ENCODE measurements at places on chromosomes 4 and X.

DNA sequence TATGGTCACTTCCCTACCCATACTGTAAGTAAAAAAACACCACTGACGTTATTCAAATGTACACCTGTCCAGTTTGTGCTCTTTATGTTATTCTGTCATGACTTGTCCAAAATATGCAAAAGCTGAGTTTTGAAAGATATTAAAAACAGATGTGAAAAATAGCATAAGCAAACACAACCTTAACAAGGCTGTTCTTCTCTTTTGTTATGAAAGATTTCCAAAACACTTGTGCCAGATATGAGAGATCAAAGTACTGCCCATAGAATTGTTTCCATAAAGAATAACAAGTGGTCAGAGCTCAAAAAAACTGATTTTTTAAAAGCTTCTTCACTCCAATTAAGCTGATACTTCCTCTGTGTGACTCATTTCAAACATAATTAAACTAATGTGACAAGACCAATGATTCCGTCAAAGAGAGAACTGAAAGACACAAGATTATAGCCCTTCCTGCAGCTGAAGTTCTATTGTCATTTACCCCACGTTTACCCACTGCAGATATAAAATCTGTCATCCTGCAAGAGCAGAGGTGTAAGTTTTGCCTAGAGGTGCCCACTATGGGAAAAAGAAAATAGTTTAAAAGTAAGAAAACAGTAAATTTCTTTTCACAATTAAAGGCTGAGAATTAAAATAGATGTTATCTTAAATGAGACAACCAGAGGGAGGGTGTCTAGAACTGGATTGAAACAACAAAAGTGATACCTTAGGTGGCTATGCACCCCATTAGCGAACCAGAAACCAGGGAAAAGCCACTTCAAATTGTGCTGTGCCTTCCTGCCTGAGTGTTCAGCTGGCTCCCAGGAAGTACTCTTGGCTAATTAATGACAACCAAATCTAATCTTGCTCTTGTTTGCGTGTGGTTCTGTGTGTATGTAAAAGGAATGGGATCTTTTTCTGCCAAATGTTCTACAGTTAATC lies 30.1 kb downstream of the RASSF6 start:
- DNase-seq: peak; percentile 33

DNA sequence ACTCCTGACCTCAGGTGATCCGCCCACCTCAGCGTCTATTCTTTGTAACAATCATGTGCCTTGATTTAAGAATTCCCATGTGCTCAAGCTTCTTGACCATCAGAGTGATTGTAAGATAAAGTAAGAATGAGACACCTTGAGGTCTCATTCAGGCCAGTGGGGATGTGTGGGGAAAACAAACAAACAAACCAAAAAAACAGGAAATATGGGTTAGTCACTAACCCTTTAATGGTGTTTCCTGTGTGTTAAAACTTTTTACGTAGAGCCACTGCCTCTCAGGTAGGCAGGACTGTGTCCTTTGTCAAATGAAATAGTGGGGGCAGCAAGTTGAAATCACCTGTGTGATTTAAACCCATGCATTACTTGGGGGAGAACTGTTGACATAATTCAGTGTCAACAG lies 91.5 kb upstream of the DHRSX start:
- peak; percentile 47 for DNase-seq

DNA sequence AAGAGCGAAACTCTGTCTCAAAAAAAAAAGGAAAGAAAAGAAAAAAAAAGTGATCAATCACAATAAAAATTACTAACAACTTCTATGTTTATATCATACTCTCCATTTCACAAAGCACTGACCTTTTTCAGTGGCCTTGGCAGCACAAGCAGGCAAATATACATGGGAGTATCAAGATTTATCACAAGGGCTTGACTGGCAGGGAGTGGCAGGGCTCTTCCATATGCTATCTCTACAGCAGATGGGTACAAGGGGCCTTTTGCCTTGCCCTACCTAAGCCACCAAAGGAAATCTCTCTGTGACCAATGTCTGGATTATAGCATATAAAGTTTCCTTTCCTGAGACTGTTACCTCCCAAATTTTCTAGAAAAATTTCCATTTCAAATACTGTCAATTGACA lies 24.4 kb downstream of the TSPAN5 start:
- DNase-seq: no peak

- DNase-seq: peak; percentile 93
Observed at GRCh38 chr4:52837716-52838558, 24.2 kb upstream of the RASL11B start.

- no peak for DNase-seq
Observed at GRCh38 chrX:47960406-47960805, 43.4 kb downstream of the ZNF182 start.

DNA sequence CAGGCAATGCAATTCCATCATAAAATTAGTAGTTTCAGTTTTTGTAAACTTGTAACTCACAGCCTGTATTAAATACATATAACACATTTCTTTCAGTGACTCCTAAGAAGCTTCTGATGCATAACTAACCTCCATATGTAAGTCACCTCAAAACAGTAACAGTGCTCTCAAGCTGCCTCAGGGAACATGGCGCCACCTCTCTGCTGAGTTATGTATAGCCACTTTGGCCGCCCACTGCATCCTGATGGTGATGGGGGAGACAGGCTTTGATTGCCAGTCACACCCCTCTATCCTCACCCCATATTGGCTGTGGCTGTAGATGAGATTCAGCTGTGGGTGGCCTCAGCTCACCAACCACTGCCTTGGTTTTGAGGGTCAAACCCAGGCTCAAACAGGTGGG lies 54.3 kb downstream of the LRBA start:
- peak; percentile 77 for DNase-seq

GRCh38 chr4:159347813-159348212 lies 244.9 kb downstream of the RAPGEF2 start:
- DNase-seq: no peak

GRCh38 chrX:10110984-10111363 lies 45.8 kb upstream of the CLCN4 start:
- no peak for DNase-seq

DNA sequence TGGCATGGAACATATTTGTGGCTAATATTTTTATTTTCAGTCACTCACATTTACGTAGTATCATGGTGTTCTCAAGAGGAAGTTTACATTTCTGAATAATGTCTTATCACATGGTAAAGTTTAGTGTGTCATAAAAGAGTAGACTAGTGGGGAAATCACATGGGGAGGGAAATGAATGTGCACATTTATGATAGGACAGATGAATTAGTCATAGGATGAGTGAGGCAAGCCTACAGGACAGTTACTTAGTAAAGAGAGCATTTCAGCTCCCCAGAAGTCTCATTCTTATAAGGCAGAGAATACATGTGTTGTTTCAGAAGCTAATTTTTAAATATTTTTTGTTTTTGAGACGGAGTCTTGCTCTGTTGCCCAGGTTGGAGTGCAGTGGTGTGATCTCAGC lies 6.2 kb downstream of the GK start:
- DNase-seq: no peak

DNA sequence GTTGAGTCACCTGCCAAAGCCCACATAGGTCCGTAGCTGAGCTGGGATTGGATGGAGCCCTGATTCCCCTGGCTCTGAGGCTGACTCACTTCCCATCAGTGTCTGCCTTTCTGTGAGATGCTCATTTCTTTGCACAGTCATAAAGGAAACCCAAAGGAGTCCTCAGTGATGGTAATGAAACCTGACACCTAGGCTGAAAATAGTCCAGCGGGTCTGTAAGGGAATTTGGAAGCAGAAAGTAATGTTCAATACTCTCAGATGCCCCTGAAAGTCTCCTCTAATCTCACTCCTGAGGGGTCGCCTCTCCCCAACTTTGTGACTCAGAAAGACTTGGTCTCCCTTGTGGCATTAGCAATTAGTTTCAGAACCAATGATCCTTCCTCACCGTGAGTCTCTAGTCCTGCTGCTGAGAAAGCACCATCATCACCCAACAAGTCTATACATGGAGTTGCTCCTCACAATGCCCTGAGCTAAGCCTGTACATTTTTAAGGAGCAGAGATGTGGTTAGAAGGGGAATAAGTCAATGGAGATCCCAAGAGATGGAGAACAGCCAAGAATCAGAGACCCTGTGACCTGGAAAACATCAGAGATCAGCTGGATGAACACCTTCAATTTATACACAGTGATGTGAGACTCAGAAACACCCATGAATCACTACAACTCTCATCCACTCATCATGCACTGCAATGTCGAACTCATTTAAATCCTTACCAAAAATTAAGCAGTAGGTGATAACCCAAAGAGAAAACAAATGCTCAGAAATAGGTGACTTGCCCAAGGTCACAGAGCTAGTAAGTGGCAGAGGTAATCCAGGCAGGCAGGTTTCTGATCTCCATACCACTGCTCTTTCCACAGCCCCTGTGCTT lies 219.0 kb upstream of the CPEB2 start:
- no peak for DNase-seq

- DNase-seq: no peak
Observed at GRCh38 chr4:17687237-17687857, 72.9 kb downstream of the MED28 start.

DNA sequence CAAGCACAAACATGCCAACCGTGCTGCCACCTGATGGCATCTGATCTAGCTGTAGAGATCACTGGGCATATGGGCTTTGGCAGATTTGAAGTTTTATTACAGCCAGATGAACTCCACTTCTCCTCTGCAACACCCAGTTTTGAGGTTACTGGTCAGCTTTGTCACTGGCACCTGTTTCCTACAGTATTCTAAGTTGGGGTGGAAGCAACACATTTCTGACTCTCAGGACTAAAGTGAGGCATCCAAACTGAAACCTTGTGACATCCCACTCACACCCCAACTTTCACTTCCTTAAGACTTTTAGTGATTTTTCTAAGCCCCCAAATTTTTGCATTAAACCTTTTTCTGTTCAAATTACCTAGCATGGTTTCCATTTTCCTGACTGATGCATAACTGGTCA lies 115.1 kb upstream of the PCDH18 start:
- no peak for DNase-seq

- DNase-seq: peak; percentile 78
Observed at GRCh38 chr4:128565565-128566186, 243.8 kb upstream of the JADE1 start.

Data from mesendoderm (in vitro differentiated cells).